ENCODE measurements at places on chromosomes 16 and 17.
A peak's percentile ranks its signal among the peaks of the same experiment; 100 is the strongest.

DNA sequence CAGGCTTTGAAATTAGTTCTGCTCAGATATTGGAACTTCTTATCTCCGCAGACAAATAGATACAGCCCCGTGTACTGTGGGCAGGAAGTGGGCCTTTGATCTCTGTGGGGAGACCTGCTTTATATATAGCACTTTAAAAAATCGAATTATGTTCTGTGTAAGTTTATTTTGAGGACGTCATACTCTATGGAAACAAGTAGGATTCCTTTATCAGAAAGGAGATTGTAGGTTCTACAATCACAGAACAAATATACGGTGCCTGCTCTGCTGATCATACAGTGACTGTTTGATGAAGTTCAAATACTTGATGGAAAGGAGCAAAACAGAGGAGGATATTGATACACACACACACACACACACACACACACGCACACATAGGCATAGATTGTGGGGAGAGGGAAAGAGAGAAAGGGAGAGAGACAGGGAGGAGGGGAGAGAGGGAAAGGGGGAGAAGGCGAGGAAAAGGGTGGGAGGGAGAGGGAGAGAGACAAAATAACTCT is 14.7 kb upstream of the TMEM220 start:
- DNase-seq: no peak

DNA sequence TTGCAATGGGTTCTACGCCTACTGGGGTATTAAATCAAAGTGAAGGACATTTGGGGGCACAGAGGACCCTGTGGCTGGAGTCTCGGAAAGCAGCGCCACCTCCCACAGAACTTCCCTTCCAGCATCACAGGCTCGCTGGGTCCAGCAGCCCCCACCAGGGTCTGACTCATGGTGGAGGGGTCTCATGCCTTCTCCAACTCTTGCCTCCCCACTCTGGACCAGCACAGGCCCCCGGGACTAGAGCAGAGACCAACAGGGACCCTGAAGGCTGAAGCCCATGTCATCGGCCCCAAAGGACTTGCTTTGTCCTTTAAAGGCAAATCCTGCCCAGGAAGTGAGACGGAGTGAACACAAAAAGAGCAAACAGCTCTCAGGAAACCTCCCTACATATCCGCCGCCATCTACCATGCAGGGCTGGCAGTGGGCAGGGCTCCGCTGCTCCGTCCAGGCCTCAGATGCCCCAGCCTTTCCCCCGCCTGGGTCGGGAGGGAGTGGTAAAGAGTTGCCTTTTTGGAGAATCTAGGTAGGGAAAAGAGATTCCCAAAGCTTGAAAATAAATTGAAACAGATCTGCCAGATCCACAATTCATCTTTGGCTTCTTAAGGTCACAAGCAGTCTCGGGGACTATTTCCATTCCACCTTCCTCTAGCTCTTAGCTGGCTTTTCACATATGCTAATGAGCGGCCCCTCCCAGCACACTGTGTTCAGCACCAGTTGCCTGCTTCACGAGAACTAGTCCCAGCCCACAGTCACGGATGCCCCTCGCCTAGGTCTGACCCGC is 2.1 kb upstream of the GPRC5C start:
- peak; percentile 80 for DNase-seq

DNA sequence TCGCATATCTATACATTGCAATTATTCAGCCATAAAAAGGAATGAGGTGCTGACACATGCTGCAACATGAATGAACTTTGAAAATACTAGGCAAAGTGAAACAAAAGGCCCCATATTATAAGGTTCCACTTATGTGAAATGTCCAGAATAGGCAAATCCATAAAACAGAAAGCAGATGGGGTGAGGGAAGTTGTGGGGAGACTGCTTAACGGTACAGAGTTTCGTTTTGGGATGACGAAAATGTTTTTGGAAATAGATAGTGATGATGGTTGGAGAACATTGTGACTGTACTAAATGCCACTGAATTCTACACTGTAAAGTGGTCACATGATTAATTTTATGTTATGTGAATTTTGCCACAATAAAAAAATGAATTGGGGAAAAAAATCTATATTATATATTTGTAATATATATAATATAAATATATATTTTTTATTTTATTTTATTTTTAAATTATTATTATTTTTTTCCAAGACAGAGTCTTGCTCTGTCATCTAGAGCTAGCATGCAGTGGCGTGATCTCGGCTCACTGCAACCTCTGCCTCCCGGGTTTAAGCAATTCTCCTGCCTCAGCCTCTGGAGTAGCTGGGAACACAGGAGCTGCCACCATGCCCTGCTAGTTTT is 4.2 kb upstream of the GNA13 start:
- DNase-seq: no peak

DNA sequence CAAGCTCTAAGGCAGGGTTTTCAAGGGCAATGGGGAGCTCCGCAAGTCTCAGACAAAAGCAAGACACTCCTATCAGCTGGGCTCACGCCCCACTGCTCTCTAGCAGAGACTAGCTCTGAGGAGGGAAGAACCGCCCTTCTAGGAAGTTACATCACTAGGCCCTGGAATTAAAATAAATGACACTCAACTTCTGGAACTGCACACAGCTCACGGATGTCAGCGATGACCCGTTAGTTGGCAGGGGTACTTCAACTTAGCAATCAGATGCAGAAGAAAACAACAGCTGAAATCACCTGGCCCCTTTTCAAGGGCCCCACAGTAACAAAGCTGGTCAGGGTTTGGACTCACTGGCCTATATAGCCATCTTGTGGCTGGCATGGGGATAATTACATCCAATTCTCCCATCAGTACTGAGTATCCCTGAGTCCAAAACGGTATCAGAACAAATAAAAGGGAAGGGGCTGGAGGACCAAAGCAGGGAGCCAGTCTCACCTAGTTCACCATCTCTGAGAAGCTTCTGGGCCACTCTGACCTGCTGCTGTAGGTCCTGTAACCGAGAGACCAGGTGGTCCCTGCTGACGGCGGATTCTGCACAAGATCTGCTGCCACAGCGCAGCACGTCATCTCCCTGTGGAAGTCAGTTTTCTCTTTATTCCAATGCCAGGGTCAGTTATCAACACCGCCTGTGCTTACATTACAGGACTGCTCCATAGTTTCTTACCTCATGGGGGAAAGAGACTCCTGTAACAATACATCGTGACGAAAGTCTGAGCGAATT is 22.2 kb downstream of the SERPINF1 start:
- DNase-seq: peak; percentile 64

GRCh38 chr17:42407289-42407836 is 15.7 kb downstream of the CAVIN1 start:
- peak; percentile 92 for DNase-seq

- DNase-seq: no peak
Observed at GRCh38 chr16:21644674-21645073, 7.7 kb downstream of the IGSF6 start.

GRCh38 chr16:67915831-67916723 is 15.6 kb downstream of the CTRL start:
- no peak for DNase-seq

DNA sequence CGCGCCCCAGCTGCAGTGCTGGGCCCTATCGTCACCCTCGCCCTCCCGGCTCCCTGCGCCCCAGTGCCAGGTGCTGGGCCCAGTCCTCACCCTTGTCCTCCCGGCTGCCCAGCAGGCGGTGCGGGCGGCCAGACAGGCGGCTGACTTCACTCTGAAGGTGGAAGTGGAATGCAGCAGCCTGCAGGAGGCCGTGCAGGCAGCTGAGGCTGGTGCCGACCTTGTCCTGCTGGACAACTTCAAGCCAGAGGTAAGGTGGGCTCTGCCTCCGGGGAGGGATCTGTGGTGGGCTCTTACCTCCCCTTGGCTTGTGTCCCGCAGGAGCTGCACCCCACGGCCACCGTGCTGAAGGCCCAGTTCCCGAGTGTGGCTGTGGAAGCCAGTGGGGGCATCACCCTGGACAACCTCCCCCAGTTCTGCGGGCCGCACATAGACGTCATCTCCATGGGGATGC is 17.9 kb downstream of the QPRT start:
- no peak for DNase-seq

DNA sequence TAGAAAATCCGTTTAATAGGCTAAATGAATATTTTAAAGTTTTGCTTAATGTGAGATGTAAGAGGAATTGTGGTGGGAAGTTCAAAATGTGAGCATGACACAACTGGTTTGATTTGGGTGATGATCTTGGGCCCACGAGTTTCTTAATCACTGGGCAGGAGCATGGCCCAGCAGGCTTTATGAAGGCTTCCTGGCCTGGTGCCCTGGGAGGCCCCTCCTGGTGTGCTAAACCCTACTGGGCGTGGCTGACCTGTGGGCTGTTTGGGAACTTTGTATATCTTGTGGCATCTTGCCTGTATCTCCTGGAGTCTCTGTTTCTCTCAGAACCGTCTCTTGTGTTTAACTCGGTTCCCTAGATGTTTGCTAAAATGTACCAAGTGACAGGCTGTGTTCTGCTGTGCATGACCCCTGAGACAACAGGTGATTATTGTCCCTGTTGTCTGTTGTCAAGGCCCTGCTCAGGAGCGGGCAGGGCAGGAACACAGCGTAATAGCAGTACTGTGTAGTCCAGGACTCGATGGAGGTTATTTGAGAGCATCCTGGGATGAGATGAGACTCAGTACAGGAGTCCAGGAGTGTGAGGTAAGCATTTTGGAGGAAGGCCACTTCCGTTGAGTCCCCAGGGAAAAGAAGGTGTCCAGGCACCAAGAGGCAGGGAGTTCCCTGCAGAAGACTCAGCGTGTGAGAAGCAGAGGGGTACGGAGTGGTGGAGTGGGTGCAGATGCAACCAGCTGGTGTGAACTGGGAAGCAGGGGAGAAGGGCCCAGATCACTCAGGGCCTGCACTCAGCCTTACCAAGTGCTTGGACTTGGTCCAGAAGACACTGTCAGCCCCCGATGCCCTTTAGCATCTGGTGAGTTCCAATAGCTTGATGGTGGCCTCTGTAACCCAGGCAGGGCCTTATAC is 48.5 kb downstream of the B9D1 start:
- DNase-seq: no peak

DNA sequence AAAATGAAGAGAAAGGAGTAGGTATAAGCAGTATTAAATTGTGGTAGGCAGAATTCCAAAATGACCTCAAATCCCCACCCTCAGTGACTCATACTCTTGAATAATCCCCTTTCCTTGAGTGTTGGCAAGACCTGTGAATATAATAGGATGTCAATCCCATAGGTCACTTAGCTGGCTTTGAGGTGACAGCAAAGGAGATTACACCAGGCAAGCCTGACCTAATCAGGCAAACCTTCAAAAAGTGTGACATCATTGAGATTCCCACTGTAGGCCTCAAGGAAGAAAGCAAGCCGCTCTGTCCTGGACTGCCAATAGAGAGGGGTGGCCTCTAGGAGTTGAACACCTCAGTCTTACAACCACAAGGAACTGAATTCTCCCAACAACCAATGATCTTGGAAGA is 535.2 kb downstream of the RBFOX1 start:
- no peak for DNase-seq

DNA sequence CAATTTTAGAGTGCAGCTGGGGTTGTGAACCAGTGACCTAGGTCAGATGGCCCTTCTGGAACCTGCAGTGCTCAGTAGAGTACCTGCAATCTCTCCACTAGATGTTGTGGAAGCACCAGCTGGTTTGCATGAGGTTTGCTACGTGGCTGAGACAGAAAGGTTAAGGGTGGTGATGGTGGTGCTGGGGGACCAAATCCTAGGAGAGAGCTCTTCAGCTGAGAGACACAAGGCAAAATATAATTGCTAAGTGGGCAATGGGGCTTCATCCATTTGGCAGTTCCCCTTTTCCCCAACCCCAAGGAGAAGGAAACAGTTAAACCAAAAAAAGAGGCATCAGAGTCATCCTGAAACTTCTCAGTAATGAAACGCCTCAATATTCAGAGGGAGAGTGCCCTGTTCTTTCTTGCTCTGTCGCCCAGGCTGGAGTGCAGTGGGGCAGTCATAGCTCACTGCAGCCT is 13.9 kb downstream of the ITPRIPL2 start:
- no peak for DNase-seq

- DNase-seq: no peak
Observed at GRCh38 chr16:82137822-82138167, 32.2 kb downstream of the MPHOSPH6 start.

DNA sequence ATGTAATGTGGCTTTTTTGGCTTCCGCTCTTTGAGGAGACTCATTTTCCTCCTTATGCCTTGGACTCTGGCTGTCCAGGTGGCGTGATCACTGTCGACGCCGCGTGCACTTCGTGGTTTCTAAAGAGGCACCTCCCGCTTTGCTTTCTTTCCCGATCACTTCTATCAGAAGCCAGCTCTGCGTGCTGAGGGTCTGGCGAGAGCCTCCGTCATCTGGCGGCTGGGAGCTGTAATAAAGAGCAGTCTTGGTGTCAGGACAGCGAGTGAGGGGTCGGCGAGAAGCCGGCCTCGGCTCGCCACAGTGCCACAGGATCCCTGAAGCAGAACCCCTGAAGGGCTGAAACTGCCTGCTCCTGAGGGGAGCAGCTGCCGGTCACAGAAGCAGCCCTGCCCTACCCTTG is 7.4 kb downstream of the ZNF750 start:
- no peak for DNase-seq

DNA sequence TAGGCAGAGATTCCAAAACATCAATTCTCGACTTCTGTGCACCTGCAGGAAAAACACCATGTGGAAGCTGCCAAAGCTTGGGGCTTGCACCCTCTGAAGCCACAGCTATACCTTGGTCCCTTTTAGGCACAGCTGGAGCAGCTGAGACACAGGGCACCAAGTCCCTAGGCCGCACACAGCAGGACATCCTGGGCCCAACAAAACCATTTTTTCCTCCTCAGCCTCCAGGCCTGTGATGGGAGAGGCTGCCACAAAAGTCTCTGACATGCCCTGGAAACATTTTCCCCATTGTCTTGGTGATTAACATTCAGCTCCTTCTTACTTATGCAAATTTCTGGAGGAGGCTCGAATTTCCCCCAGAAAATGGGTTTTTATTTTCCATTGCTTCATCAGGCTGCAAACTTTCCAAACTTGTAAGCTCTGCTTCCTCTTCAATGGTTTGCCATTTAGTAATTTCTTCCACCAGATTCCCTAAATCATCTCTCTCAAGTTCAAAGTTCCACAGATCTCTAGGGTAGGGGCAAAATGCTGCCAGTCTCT is 24.3 kb upstream of the COL1A1 start:
- no peak for DNase-seq

DNA sequence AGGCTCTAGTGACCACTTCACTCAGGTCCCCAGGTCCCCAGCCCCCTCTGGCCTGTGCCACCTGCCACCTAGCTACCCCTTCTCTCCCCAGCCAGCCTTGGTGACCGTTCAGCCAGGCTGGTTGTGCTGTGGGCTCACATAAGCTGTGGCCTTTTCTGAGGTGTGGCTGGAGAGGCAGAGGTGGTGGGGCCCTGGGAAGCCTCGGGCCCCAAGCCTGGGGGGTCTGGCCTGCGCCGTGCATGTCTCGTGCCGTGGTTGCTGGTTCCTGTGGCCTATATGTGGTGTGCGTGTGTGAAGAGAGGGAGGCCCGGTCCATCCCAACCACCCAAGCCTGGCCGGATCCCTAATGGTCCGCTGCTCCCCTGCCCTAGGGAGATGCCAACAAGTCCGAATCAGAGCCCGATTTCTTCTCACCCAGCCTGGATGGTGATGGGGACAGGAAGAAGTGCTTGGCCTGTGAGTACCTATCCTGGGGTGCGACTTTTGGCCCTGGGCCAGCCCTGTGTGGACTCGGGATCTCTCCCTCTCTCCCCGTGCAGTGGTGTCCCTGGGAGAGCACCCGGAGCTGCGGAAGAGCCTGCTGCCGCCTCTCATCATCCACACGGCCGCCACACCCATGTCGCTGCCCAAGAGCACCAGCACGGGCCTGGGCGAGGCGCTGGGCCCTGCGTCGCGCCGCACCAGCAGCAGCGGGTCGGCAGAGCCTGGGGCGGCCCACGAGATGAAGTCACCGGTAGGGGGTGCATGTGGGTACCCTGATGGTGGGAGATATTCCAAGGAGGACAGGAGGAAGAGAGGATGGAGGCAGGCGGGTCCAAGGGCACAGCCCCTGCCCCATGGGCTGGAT is 35.9 kb downstream of the CACNA1G start:
- DNase-seq: no peak

Data from cerebellar cortex (tissue), 1 donor.